ENCODE measurements at places on chromosomes 7 and 10. TPM values are rescaled to one million over a fixed set of nuclear protein-coding genes. Genes with fewer than 3 reads are reported as not detected.

Gene GBX1
- total RNA-seq: not detected

Gene KNDC1
- not detected for total RNA-seq

Gene LRMDA
- total RNA-seq: 1.3 TPM

Gene AMPH
- not detected for total RNA-seq

Gene CDC14C
- not detected for total RNA-seq

Gene CFAP69
- 0.49 TPM for total RNA-seq

Gene ARMC3
- not detected for total RNA-seq

Gene GNG11
- total RNA-seq: 1.1 TPM

Gene TAC1
- total RNA-seq: not detected

Gene ZCWPW1
- 2.5 TPM for total RNA-seq

Gene IQCE
- total RNA-seq: 8.1 TPM

Gene CALD1
- total RNA-seq: 94.7 TPM

Gene ZNF727
- total RNA-seq: not detected

Gene FAM221A
- 0.21 TPM for total RNA-seq

Gene GPR15LG
- total RNA-seq: 44.5 TPM

Gene MAD1L1
- 42.9 TPM for total RNA-seq

Gene TLL2
- total RNA-seq: 0.09 TPM

Gene GSAP
- 2.3 TPM for total RNA-seq

Gene NKX1-2
- 3.3 TPM for total RNA-seq

Gene ZNF736
- total RNA-seq: 3.2 TPM

Gene KCND2
- not detected for total RNA-seq

Gene ZNF117
- total RNA-seq: 1.8 TPM

Gene SFRP5
- not detected for total RNA-seq

Gene CAV1
- total RNA-seq: 428 TPM

Gene ADCY1
- 0.07 TPM for total RNA-seq

Gene CUBN
- total RNA-seq: 0.88 TPM

Data from airway epithelial cell (primary cell).